ENCODE measurements at places on chromosomes 6 and 20.

GRCh38 chr20:6683021-6683977 is 84.2 kb upstream of the BMP2 start:
- DNase-seq, result no peak

GRCh38 chr20:36112112-36112511 is 42.4 kb upstream of the EPB41L1 start:
- no peak for DNase-seq

GRCh38 chr20:42957018-42957703 is 232.5 kb downstream of the PTPRT start:
- no peak for DNase-seq

- no peak for DNase-seq
These were observed 59.2 kb upstream of the KIF25 start for GRCh38 chr6:167937948-167938911.

DNA sequence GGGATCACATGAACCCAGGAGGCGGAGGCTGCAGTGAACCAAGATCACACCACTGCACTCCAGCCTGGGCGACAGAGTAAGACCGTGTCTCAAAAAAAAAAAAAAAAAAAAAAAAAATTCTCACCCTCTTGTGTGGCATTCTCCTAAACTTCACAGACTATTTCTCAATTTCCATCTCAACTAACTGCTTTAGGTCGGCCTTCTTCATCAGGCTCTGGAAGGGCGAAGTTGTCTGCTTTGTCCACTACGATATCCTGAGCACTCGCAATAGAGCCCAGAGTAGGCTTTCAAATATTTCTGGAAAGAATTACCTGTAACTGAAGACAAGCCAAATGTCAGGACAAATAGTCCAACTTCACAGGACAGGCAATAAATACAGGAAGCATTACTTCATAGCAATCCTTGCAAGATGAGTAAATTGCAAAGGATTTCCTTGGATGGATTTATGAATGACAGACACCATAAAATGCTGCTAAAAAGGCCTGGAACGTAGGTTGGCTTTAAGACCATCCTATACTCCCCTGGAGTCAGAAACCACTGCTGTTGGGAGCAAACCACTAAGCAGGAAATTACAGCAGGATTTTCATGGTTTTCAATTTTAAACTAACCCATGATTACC is 116.3 kb upstream of the SLC2A12 start:
- no peak for DNase-seq

DNA sequence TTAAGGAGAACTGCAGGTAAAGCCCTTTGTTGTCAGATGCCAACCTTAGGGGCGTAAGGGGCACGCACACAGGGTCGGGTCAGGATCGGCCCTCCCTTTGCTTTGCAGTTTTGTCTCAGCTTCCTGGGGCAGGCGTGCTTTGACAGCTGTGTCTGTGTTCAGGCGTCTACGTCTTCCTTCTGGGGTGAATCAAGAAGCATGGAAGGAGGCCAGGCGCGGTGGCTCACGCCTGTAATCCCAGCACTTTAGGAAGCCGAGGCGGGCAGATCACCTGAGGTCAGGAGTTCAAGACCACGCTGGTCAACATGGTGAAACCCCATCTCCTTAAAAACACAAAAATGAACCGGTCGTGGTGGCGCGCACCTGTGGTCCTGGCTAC is 1.3 kb downstream of the ZGPAT start:
- DNase-seq, result no peak

GRCh38 chr6:55058682-55059081 is 115.6 kb upstream of the HCRTR2 start:
- DNase-seq, result no peak

DNA sequence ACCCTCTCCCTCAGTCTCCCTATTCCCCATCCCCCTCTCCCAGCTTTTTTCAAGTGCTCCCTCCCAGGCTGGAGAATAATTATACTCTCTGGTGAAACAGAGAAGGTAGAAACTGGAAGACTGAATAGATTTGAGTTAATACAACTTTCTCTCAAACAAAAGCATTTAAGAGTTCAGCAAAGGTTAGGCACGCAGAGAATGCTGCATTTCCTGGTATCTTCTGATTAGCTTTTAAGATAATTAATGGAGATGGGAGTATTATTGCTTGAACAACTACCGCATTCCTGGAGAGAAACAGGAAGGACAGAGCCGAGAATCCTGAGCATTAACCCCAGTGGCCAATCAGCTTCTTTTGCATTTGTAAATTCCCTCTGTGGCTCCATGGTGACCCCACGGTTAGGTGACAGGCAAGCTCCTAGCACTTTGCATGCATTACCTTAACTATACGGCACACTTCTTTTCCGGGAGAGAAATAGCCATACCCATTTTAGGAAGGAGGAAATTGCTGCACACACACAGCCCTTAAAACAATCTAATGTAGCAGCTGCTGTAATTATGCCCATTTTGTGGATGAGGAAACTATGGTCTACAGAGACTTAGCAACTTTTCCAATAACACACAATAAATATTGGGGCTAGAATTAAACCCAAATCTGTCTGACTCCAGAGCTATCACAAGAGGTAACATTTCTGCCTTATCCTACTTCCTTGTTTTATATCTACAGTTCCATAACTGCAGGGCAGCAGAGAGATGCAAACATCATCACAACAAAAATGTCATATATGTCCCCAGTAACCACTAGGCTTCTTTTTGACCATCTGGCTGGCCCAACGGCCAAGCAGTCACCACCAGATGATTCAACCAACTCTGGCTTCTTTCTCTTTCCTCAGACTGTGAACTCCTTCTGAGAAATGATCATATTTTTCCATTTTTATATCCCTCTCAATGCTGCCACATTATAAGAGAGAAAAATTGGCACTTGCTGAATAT is 169.9 kb downstream of the CD24 start:
- DNase-seq, result no peak

DNA sequence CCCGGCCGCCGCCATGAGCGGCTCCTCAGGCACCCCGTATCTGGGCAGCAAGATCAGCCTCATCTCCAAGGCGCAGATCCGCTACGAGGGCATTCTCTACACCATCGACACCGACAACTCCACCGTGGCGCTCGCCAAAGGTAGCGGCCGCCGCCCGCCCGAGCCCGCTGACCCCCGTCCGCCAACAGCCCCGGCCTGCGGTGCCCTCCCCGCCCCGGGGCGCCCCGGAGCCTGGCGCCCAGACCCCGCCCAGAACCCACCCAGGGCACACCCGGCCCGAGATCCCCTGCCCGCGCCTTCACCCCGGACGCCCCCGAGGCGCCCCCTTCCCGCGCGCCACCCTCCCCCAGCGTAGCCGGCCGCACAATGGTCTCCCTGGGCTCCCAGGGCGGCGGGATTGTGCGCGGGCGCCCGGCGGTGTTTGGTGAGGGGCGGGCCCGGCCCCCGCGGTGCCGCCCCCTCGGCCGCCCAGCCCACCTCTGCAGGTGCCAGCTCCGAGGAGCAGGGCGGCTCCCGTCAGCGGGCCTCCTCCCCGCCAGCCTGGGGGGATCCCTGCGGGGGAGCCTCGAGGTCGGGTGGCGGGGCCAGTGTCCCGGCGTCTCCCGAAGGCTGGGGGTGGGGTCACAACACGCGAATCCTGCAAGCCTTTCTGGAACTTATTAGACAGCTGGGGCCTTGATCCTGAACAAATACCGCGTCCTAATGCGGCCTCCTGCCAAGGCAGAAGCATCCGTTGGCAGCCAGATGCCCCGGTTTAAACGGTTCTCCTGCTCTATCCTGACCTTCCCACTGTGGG is 577 bp downstream of the LSM14B start:
- peak; percentile 79 for DNase-seq

GRCh38 chr20:17430125-17430950 is 100.8 kb downstream of the BFSP1 start:
- peak; percentile 82 for DNase-seq

DNA sequence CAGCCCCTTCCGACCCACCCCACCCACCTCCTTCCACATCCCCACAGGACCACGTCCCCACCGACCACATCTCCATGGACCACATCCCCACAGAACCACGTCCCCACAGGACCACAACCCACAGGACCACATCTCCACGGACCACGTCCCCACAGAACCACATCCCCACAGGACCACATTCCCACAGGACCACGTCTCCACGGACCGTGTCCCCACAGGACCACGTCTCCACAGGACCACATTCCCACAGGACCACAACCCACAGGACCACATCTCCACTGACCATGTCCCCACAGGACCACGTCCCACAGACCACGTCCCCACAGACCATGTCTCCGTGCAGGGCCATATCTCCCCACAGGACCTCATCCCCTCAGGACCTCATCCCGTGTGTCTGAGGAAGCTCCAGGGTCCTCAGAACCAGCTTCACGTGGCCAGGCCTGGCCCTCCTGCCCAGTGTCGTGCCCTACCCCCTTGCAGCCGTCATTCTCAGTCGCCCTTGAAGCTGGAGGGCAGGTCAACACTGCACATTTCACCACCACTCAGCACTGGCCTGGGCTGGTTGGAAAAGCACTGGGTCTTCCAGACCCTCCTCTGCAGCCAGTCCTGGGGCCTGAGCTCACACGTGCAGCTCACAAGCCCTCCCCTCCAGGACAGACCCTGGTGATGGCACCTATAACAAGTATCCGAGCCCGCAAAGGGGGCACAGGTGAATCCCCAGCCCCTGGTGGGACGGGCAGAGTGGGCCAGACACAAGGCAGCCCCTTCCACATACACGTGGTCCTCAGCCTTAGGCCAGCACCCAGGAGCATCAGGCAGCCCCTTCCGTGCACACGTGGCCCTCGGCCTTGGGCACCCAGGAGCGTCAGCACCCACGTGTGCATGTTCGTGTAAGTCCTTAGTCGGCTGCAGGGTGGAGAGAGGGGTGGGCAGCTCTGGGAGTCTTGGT is 3.9 kb downstream of the CHRNA4 start:
- no peak for DNase-seq

DNA sequence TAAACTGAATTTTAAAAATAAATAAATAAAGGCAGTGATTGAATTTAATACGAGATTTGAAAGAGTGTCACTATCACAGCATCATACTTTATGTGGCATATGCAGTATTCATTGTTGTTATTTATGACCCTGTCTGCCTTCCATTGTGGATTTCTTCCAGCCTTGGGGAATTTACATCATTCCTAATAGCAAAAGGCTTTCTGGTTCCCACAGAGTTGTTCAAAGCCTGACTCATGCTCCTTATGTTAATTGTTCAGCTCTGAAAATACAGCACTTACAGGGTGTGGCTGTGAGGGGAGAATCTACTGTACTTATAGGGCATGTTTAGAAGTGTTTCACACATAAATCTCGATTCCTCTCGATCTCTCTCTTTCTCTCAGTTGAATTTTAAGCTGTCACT is 54.4 kb downstream of the JAG1 start:
- DNase-seq, result no peak

- no peak for DNase-seq
These were observed 110.6 kb upstream of the SIRPA start for GRCh38 chr20:1784586-1784985.

DNA sequence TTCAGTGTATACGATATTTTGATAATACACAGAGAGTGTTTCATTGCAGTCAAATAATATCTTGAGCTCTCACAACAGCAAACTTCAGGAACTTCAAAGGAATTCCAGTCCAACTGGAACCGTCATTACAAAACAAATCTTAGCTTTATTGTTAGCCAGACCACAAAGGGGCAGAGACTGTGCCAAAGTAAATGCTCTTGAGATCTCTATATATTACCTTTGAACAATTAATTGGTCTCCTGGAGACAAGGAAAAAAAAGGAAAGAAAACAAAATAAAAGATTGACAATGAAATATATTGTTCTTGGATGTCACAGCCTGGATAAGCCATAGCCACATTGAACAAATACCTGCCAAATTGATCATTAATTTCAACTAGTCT is 70.0 kb downstream of the FOXC1 start:
- DNase-seq, result no peak

- no peak for DNase-seq
These were observed 20.7 kb upstream of the SULF2 start for GRCh38 chr20:47805951-47806350.

DNA sequence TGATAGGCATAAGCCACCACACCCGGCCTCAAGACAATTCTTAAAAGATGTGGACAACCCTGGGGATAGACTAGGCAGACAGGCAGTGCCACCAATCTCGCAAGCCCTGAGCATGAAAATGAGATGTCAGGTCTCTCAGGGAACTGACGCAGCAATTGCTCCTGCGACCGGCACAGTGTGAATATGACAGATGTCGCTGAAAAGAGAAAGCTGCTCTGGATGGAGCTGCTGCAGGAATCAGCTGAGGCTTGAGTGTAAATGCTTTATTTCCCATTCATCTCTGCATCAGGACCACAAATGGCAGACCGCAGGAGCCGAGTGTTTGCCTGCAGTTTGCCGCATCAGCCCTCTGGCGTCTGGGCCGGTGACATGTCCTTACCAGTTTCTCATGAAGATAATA is 68.4 kb downstream of the TFAP2C start:
- no peak for DNase-seq

- DNase-seq, result peak; percentile 4
These were observed 9.4 kb upstream of the NCOA7 start for GRCh38 chr6:125781314-125781868.

GRCh38 chr20:2023151-2023550 is 29.3 kb upstream of the PDYN start:
- DNase-seq, result no peak
